ENCODE measurements at places on chromosomes 4 and X. TPM values are rescaled to one million over a fixed set of nuclear protein-coding genes. Genes with fewer than 3 reads are reported as not detected.

DNA sequence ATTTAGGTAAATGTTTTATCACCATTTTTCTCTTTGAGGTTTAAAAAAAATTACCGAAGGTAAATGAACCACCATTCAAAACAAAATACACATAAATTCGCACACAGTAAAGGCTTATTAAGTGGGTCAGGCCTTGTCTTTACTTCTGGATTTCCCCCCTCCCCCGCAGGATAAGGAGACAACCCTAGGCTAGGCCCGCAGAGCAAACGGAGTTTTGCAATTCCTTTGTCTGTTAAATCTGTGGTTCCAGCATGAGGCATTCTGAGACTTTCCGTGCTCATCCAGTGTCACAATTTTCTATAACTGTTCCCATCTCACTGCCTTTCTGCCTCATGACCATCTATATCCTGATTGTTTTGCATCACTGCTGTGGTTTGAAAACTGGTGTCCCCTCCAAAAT, 307.4 kb downstream of the DCHS2 start:
- DNase-seq = no peak

GRCh38 chrX:80765220-80765625, 44.5 kb downstream of the BRWD3 start:
- DNase-seq = no peak

DNA sequence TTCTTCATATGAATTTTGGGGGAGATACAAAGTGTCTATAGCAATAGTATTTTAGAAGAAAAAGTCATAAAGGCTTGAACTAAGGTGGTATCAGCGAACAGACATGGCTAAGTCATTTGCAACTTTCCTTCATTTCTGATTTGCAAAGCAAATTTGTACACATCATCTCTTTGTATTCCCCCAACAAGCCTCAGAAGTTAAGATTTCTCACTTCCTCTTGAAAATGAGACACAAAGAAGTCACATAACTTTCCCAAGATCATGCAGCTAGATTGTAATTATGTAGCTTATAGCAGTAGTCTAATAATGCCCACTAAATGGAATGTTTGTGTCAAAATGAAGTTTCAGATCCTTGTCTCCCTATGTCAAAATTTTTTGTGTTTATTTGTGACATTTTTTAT, 709.8 kb upstream of the HS3ST1 start:
- DNase-seq = no peak

- no peak for DNase-seq
Measured at GRCh38 chr4:3372933-3373465, 68.8 kb upstream of the HGFAC start.

GRCh38 chrX:150690126-150690525, 3.1 kb upstream of the MTMR1 start:
- DNase-seq = no peak

DNA sequence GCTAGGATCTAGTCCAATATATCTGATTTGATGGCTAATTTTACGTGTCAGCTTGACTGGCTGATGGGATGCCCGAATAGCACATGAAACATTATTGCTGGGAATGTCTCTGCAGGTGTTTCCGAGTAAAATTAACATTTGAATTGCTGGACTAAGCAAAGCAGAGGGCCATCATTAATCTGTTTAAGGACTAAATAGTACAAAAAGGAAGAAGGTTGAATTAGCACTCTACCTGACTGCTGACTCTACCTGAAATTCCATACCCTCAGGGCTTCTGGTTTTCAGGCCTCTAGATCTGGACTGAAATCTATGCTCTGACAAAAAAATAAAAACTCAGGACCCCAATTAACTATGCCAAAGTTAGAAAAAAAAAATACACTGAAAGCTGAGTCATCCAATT, 1021.9 kb downstream of the FAM133A start:
- DNase-seq = no peak

DNA sequence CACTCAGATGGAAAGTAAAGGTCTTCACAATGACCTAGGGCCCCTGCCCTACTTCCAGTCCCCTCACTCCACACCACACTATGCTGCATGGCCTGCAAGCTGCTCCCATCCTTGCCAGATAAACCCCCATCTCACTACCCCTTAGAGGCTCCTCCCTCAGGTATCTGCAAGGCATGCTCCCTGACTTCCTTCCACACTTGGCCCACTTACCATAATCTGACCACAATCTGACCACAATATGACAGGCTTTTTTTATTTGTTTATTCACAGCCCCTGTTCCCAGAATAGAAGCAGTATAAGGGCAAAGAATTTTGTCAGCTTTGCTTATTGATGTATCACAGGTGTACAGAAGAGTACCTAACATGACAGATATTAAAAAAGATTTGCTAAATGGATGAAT, 124.7 kb downstream of the CAMK2D start:
- no peak for DNase-seq

GRCh38 chrX:11341274-11342201, 48.3 kb downstream of the AMELX start:
- DNase-seq = no peak

GRCh38 chr4:44756559-44756958, 30.2 kb upstream of the GNPDA2 start:
- no peak for DNase-seq

- DNase-seq = no peak
Measured at GRCh38 chrX:19776753-19777152, 110.6 kb downstream of the SH3KBP1 start.

DNA sequence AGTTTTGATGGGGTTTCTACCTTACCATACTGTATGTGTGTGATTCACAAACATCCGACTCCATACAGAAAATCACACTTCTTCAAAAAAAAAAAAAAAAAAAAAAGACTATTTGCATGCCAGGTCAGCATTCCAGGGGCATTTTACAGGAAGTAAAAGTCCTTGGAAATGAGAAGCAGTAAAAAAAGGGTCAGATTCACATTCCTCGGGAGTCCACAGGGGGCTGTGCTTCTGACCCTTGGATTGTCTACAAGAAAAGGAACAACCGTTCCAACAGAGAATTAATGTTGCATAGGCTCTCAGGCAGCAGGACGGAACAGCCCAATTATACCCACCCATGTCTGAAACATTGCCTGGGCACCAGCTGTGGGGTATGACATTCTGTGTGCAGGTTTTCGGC, 290.3 kb downstream of the LDB2 start:
- no peak for DNase-seq

GRCh38 chr4:1748465-1748995, 27.2 kb downstream of the TACC3 start:
- peak; percentile 94 for DNase-seq

DNA sequence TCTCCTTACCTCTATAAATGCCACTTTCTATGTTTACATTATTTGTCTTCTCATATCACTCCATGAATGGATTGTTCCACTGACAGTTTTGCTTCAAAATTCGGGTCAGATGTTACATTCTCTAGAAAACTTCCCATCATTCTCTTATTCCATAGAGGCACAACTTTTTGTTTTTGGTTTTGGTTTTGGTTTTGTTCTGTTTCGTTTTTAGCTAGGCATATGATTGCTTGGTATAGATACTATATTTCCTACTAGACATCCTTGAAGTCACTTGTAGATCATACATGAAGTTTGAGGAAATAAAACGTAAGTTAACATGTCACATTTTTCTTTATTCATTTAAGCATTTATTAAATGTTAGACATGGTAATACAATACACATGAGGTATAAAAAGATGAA, 961.0 kb downstream of the PCDH18 start:
- DNase-seq = no peak

GRCh38 chrX:45056428-45057145, 144.1 kb downstream of the DIPK2B start:
- no peak for DNase-seq

DNA sequence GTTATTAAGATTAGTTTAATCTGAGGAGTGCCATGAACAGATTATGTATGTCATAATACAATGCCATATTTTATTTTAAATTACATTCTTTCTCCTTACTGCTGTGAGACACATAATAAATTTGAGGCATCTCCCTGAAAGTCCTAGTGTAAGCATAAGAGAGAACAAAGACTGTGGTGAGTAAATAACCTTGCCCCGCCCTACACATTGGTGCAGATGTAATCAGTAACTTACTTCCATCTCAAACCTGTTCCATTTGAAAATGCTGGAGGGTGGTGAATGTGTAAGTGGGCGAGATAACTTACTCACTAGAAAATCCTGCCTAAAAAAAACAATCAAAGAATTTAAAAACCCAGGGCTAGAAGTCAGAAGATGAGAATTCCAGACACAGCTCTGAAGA, 338.1 kb upstream of the SLIT2 start:
- no peak for DNase-seq

- DNase-seq = no peak
Measured at GRCh38 chrX:24168807-24169206, 19.3 kb downstream of the ZFX start.

DNA sequence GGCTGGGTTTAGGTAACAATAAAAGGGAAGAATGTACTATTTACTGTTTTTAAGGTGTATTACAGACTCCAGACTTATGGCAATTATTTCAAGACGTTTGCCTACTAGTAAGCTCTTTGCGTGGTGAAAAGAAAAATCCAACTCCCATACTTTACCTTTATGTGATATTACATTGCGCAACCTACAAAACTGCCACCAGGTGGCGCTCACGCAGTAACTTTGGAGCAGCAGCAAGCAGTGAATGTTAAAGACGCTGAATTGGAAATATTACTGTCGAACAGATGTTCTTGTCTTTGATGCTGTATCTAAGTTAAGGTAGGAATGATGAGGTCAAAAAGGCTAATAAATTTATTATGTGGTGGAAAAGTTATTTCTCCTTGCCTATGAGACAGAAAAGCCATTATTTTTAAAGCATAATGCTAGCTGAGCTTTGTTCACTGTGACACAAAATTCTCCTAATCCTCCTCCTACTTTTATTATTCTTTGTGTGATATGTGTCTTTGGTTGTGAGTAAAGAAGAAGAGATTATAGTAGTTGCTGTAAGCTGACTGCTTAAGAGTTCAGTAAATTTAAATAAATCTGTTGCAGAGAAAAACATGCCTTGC, 1099.8 kb upstream of the TENM3 start:
- DNase-seq = peak; percentile 78

GRCh38 chr4:166324321-166324720, 451.3 kb downstream of the TLL1 start:
- DNase-seq = peak; percentile 44

- DNase-seq = no peak
Measured at GRCh38 chr4:69092190-69092589, 4.1 kb upstream of the UGT2B7 start.

DNA sequence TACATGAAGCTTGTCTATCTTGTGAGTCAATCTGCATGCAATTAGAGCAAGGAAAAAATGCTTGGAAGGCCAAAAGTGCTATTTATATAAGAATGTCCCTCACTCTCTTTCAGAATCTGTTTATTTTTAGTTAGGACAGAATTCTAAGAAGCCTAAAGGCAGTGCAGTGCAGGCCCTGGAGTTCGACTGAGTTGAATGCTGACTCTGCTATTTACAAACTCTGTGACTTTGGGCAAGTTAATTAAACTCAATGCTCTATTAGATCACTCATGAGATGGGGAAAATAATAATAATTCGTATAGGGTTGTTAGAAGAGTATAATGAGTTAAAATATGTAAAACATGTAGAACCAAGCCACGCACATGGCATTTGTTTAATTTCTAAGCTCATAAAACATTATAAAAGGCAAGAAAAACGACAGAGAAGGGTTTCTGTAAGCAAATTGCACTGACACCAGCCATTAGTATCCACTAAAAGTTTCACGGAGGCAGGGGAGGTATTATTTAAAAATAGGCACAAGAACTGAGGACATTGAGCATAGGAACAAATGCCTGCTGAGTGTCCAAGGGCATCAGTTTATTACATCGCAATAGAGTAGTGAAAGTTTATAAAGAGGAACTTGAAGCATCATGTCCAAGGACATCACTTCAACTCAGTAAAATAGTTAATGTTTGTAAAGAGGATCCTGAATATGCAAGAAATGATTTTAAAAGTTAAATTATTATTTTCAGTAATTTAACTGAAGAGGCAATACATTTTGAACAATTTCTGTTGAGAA, 115.0 kb upstream of the INPP4B start:
- no peak for DNase-seq

GRCh38 chr4:83536362-83537272, 709 bp downstream of the GPAT3 start:
- DNase-seq = peak; percentile 15

- no peak for DNase-seq
Measured at GRCh38 chrX:153791104-153791852, 2.9 kb downstream of the IDH3G start.

GRCh38 chr4:80007745-80008149, 65.3 kb downstream of the ANTXR2 start:
- no peak for DNase-seq

GRCh38 chr4:103996064-103996463, 276.3 kb upstream of the TACR3 start:
- no peak for DNase-seq

GRCh38 chr4:56613101-56613862, 67.8 kb downstream of the HOPX start:
- no peak for DNase-seq

DNA sequence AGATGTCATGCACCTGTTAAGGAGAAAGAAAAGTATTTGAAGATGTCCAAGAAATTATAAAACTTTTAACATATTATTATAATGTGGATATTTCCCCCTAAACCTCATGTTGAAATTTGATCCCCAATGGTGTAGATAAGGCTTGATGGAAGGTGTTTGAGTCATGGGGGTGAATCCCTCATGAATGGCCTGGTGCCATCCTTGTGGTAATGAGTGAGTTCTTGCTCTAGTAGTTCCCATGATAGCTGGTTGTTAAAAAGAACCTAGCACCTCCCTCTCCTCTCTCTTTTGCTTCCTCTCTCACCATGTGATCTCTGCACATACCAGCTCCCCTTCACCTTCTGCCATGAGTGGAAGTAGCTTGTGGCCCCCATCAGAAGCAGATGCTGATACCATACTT, 176.6 kb upstream of the NR3C2 start:
- no peak for DNase-seq

DNA sequence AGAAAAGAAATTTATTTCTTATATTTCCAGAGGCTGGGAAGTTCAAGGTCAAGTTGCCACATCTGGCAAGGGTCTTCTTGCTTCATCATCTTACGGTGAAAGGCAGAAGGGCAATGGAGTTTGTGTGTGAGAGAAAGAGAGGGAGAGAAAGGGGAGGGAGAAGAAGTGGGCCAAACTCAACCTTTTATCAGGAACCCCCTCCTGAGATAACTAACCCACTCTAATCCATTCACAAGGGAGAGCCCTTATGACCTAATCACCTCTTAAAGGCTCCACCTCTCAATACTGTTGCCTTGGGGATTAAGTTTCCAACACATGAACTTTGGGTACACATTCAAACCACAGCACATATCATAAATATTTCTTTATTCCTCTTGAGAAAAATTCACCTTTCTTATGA, 203.3 kb upstream of the FAM241A start:
- no peak for DNase-seq

ZXDA gene
- 3.1 TPM for total RNA-seq

ADH7 gene
- total RNA-seq = not detected

SLC25A14 gene
- total RNA-seq = 14.5 TPM

TIMM17B gene
- 70.6 TPM for total RNA-seq

PITX2 gene
- total RNA-seq = 11.9 TPM

MUC7 gene
- total RNA-seq = not detected

SASH3 gene
- total RNA-seq = not detected

CCNB3 gene
- 0.33 TPM for total RNA-seq

TMSB15A gene
- total RNA-seq = 11.2 TPM

FAM9C gene
- total RNA-seq = not detected
